ENCODE measurements at places on chromosomes 2 and 18. TPM values are rescaled to one million over a fixed set of nuclear protein-coding genes. Genes with fewer than 3 reads are reported as not detected.

Gene C1QL2
- total RNA-seq = not detected

Gene RGPD4
- total RNA-seq = not detected

Gene BOK
- 11.3 TPM for total RNA-seq

Gene EGR4
- not detected for total RNA-seq

Gene SNTG2
- total RNA-seq = not detected

Gene NLRC4
- total RNA-seq = not detected

Gene TMEM163
- total RNA-seq = not detected

Gene VWA3B
- total RNA-seq = not detected

Gene CNDP1
- total RNA-seq = not detected

Gene SERPINB13
- not detected for total RNA-seq

Gene COL5A2
- total RNA-seq = 153 TPM

Gene HMSD
- not detected for total RNA-seq

Gene STAT4
- 0.73 TPM for total RNA-seq

Gene IL36RN
- not detected for total RNA-seq

Gene SLC5A7
- total RNA-seq = not detected

Data from melanocyte of skin (primary cell).